ENCODE measurements at places on chromosomes 12 and 14.

GRCh38 chr12:100741084-100741711, 53.4 kb upstream of the ANO4 start:
- DNase-seq = no peak
- no peak overlapping the region for H3K27ac ChIP-seq

DNA sequence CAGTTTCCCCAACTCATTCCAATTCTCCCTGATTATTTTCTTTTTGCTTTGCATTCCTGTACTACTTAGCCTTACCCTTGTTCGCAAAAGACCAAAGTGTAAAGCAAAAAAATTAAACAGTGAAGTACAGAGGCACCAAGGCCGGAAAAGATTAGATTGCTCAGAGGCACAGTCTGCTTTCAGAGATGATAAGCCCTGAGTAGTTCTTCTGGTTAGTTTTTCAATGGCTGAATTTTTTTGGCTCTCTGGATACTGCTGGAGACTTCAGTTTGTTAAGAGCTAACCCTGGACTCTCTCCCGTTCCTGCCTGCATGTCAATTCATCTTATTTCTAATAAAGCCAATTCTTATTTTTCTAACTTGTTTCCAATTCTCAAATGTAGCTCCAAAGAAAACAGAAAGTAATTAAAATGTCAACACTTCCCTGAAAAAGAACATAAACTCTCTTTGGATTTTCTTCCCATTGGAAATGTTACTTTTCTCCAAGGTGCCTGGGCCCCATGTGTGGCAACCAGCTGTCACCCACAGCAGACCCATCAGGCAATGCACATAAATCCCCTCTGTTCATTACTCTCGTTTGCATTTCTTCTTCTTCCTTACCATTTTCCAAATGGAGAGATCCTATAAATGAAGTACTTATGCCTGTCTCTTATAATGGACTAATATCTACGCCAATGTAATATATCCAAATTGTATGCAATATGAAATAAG, 142.8 kb downstream of the BTG1 start:
- DNase-seq = no peak
- H3K36me3 ChIP-seq = no peaks in the 10 kb centered on the region
- H3K27ac ChIP-seq = no peak overlapping the region
- peak overlapping the region; percentile 4 for H3K4me3 ChIP-seq
- H3K27me3 ChIP-seq = no peaks in the 10 kb centered on the region
- H3K4me1 ChIP-seq = peaks cover 19% of the 10 kb centered on the region

DNA sequence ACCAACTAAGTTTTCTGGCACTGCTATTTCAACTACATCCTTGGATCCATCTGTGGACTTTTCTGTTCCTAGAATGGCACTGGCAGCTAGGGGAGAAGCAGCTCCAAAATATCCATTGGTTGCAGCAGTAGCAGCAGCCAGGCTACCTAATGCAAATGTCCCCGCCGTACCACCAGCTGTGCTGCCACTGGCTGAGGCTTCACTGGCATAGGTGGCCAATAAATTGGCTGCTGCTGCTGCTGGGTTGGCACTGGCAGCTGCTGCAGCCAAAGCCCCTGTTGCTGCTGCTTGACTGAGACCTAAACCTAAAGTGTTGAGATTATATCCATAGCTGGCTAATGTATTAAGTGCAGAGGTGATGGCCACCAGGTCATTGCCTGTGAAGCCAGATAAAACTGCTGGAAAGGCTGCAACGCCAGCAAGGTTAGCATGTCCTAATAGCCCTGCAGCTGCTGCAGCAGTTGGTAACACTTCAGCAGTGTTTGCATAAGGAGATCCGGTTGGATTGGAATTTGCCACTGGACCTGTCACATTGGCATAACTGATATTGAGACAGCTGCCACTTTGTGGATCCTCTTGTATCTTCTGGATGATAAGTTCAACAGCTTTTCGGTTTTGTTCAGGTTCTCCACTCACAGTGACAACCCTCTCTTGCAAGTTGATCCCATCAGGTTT, 149.5 kb downstream of the NOVA1 start:
- no peak for DNase-seq
- H3K4me3 ChIP-seq = no peak overlapping the region
- no peaks in the 10 kb centered on the region for H3K4me1 ChIP-seq
- no peak overlapping the region for H3K27ac ChIP-seq

- H3K27me3 ChIP-seq = no peaks in the 10 kb centered on the region
- H3K4me3 ChIP-seq = no peak overlapping the region
- no peak for DNase-seq
These were observed 41.4 kb downstream of the PRPF40B start for GRCh38 chr12:49664591-49665239.
